ENCODE measurements at places on chromosomes 3 and 15.

- DNase-seq = no peak
These were observed 108.0 kb downstream of the SERPINI1 start for GRCh38 chr3:167843481-167843880.

DNA sequence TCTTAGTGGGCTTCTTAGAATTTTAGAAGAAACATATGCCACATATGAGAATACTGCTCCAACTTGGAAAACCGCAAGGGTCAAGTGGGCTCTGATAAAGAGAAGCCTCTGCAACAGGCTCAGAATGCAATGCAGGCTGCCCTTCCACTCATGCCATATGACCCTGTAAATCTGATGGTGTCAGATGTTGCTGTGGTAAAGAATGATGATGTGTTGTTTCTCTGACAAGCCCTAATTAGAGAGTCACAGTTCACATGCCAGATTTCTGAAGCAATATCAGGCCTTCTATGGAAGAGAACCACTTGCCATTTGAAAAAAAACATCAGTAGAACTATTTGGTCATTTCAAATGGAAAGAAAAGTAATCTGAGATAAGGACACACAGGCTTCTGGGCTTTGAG is 749.6 kb downstream of the AGBL1 start:
- DNase-seq = no peak

DNA sequence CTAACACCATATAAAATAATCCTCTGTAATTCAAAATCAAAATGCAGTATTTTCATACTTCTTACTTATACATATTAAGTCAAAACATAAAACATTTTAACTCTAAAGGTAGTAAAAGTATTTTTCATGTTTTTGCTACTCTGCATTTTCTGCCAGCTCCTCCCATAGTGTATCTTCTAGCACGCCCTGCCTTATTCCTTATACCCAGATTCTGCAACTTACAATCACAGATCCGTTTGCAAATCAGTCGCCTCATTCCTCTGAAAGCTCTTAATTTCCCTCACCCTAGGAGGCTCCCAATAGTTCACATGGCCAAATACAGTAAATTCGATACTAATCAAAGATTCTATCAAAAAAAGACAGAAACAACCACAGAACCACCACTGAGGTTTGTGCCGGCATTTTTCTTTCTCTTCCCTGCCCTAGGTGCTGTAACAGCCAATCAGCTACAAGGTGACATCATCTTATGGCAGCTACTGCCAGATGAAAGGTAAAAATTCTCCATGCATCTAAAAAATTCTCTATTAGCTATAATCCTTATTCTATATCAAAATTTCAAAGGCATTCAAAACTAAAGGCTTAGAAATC is 72.9 kb downstream of the CLASP2 start:
- DNase-seq = peak; percentile 63

- DNase-seq = no peak
These were observed 9.9 kb upstream of the LEKR1 start for GRCh38 chr3:156816091-156816793.

- DNase-seq = no peak
These were observed 9.5 kb downstream of the MYL3 start for GRCh38 chr3:46853441-46854415.

- no peak for DNase-seq
These were observed 53.3 kb upstream of the RPL32 start for GRCh38 chr3:12894629-12895028.

DNA sequence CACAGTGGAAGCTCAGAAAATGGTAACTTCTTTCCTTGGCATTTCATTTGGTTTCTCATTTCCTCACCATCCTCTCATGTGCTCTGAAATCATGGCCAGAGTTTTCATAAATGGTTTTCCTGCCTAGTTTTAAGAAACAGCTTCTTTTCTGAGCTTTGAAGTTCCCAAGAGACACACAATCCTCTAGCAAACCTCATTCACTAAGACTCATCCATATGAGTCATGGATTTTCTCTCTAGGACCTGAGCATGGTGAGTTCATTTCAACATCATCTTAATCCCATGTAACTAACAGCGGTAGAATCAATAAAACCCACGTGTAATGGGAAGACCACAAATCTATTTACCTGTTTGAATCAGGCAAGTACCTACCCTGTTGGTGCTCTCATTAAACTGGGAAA is 274.5 kb upstream of the LRTM1 start:
- no peak for DNase-seq

- DNase-seq = peak; percentile 52
These were observed 52.9 kb downstream of the LRTM1 start for GRCh38 chr3:54874816-54875556.

GRCh38 chr15:38080651-38081275 is 146.3 kb downstream of the TMCO5A start:
- no peak for DNase-seq

DNA sequence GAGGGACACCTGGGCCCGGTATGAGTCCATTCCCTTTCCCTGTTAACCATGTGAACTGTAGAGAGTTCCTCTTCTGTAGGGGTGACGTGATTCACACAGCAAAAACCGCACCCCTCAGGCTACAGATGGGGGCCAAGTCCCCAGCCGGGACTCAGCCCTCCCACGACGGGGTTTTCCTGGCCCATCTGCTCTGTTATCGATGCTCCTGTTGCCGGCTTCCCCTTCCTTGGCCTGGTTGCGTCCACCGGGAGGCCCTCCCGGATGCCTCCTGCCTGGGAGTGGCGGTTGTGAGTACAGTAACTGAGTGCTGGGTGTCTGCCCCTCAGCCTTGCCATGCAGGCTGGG is 817 bp upstream of the PLXNA1 start:
- peak; percentile 54 for DNase-seq

DNA sequence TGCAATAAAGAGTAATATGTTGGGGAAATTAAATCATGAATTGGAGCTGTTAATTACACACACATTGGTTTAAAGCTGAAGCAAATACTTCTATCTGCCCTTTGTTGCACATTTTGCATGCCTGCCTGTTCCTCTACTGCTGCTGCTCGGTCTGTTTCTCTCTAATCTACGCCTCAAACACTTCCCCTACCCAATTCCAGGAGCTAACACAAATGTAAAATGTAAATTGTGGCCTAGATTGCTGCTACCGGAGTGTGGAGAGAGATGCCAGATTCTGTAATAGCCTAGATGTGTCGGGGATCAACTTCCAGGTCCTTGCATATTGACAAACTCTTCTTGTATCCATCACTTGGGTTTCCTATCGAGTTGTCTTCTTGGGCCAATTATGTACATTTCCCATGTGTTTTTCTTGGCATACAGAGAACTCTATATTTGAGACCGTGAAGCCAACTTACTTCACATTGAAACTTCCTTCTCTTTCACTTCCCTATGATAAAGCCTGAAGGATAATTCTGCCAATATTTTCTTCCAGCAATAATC is 450.4 kb upstream of the NR2F2 start:
- DNase-seq = no peak

GRCh38 chr3:184691397-184692231 is 20.2 kb downstream of the MAGEF1 start:
- no peak for DNase-seq

- peak; percentile 68 for DNase-seq
These were observed 496.3 kb downstream of the ROBO2 start for GRCh38 chr3:77536038-77536775.

DNA sequence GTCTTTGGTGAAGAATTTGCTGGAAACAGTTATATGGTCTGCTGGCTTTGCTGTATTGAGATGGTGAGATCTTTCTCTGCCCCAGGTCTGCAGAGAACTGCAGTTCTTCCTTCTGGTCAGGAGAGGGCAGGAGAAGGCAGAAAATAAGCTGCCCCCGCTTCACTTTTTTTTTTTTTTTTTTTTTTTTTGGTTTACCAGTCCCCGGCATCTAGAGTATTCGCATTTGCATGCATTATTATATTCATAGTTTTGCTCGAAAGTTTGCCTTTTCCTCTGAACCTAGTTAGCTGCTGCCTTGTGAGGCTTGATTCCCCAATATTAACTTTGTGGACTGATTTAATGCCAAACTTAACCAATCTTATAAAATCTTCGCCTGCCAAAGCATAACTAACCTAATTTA is 10.6 kb upstream of the PARL start:
- peak; percentile 23 for DNase-seq

DNA sequence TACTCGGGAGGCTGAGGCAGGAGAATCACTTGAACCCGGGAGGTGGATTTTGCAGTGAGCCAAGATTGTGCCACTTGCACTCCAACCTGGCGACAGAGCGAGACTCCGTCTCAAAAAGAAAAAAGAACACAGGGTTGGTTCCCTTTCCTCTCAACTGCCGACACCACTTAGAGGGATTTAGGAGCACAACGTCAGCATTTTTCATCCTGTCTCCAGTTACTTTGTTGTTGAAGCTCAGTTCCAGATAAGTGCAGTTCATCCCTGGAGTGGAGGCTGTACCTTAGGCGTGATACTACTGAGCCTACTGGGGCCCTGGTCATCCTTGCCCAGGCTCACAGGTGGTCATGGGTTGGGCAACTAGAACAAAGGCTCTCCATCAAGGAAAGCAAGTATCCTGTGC is 15.3 kb upstream of the GK5 start:
- DNase-seq = no peak

DNA sequence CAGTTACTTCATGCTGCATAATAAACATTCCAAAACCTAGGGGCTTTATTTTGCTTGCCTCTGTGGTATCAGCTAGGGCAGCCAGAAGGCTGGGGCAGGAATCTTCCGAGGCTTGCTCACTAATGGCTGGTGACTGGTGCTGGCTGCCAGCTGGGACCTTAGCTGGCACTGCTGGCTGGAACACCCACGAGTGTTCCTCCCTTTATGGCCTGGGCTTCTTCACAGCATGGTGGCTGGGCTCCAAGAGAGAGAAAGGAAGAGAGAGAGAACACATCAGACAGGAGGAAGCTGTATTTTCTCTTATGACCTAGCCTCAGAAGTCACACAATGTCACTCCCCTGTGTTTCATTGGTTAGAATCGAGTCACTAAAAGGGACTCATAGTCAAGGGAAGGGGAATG is 23.9 kb upstream of the CDCP1 start:
- no peak for DNase-seq

GRCh38 chr15:50028326-50028725 is 90.7 kb downstream of the ATP8B4 start:
- DNase-seq = peak; percentile 55

DNA sequence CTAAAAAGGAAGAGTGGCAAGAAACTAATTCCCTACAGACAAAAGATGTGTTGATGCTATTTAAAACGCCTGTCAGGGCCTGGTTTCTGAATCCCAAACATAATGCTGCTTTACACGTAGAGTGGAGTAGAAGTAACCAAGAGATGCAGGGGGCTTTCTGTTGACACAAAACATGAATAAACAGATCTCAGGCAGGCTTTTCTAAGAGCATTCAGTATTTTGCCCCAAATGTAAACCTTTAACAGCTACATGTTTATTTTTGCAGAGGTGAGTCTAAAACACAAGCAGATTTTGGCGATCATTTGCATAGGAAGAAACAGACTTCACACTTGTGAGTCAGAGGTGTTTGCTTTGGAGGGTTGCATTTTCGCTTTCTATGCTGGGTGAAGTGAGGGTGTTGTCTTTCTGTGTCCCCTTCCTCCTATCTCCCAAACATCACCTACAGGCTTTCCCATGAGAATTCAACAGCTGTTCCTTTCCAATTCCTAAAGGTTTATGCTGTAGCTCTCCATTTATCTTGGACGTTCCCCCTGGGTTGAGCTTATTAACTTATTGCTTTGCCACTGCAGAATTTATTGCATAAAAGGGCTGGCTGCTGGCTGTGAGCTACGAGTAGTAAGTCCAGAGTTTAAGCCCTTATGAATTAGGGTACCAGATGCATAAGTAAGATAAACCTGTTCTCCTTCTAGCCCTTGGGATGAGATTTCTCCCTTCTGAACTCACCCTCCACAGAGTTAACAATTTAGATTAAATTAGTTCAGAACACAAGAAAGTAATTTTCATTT is 156.7 kb downstream of the DIPK2A start:
- DNase-seq = peak; percentile 1

All from foreskin keratinocyte (primary cell).